ENCODE measurements at places on chromosomes 5 and 9. TPM values are rescaled to one million over a fixed set of nuclear protein-coding genes. Genes with fewer than 3 reads are reported as not detected.

LRRC26 gene
- 0.52 TPM for total RNA-seq

DNA sequence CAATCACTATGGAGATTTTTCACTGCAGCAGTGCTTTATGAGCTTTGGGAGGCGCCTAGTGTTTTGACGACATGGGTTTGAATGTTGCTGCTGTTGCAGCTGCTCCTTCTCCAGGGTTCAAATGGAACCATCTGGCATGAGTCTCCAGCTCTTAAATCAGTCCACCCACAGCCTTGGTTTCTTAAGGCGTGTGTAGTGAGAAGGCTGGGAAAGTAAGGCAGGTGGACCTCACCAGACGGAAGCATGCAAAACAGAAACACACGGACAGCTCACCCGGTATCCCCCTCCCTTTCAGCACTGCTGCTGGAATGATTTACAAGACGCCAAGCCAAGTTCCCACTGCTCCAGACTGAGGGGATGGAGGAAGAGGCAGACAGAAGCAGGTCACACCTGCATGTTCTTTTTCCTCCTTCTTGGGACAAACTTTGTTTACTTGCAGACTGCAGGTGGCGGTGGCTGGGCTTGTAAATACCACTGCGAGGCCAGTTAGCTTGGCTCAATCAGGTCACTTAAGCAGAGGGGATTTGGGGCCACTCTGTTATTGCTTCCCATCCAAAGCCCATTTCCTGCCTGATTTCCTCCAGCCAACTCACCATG lies 47.4 kb downstream of the ADAM19 start:
- no peak overlapping the region for H3K27ac ChIP-seq
- no peak overlapping the region for H3K4me3 ChIP-seq
- H3K4me1 ChIP-seq, result no peaks in the 10 kb centered on the region
- H3K36me3 ChIP-seq, result no peaks in the 10 kb centered on the region
- no peaks in the 10 kb centered on the region for H3K27me3 ChIP-seq

- H3K27ac ChIP-seq, result no peak overlapping the region
- H3K27me3 ChIP-seq, result no peaks in the 10 kb centered on the region
- H3K36me3 ChIP-seq, result no peaks in the 10 kb centered on the region
- DNase-seq, result no peak
Measured at GRCh38 chr9:99680191-99680590, 141.5 kb upstream of the NR4A3 start.

DNA sequence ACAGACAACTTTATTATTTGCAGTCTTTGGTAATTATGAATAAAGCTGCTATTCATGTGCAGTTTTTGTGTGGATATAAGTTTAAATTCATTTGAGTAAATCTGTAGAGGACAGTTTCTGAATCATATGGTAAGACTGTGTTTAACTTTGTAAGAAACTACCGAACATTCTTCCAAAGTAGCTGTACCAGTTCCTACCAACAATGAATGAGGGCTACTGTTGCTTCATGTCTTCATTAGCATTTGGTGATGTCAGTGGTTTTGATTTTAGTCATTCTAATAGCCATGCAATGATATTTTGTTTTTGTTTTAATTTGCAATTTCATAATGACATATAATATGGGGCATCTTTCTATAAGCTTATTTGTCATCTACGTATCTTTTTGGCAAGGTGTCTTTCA lies 501.3 kb upstream of the RORB start:
- no peak overlapping the region for H3K4me3 ChIP-seq
- no peak overlapping the region for H3K27ac ChIP-seq
- H3K36me3 ChIP-seq, result no peaks in the 10 kb centered on the region
- no peaks in the 10 kb centered on the region for H3K27me3 ChIP-seq
- no peak for DNase-seq

- H3K4me3 ChIP-seq, result no peak overlapping the region
- peaks cover under 1% of the 10 kb centered on the region for H3K27me3 ChIP-seq
- H3K27ac ChIP-seq, result no peak overlapping the region
- DNase-seq, result no peak
- no peaks in the 10 kb centered on the region for H3K36me3 ChIP-seq
Measured at GRCh38 chr9:134180786-134181647, 16.7 kb upstream of the RNU6ATAC start.

HSPA4 gene
- total RNA-seq, result 34.1 TPM

DNA sequence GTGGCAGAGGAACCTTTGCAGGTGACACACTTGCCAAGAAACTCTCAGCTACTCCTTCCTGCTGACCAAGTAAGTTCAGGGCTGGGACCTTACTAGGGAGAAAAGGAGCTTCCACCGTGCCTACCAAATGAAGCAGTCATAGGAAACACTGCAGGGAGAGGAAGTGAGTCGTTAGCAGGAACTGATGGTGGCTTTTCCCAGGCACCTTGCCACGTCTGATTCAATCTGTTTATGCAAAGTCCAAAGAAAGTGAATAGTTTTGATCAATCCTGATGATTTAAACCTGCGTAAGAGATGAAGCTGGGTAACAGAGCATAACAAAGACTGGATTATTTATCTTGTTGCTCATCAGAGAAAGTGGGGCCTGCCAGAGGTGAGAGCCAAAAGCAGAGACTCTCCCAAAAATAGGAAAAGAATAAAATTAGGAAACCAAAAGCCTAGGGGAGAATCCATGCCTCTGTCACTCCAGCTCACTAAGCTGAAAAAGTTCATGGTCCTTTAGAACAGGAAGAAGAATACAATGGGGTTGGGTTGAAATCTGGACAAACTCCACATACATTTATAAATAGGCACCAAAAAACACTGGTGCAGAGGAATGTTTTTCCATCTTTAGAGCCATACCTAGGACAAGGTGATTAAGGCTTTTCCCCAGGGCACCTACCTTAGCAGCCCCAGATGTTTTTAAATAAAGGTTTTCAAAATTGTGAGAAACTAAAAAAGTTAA lies 9.3 kb upstream of the PFDN1 start:
- H3K4me3 ChIP-seq, result no peak overlapping the region
- H3K27ac ChIP-seq, result no peak overlapping the region
- H3K36me3 ChIP-seq, result no peaks in the 10 kb centered on the region
- no peaks in the 10 kb centered on the region for H3K27me3 ChIP-seq
- DNase-seq, result no peak

- no peaks in the 10 kb centered on the region for H3K4me1 ChIP-seq
- no peak for DNase-seq
- H3K27ac ChIP-seq, result no peak overlapping the region
- H3K27me3 ChIP-seq, result no peaks in the 10 kb centered on the region
Measured at GRCh38 chr9:33425128-33425533, 22.3 kb downstream of the AQP3 start.

GMCL2 gene
- not detected for total RNA-seq

ST8SIA4 gene
- 1.8 TPM for total RNA-seq

GARNL3 gene
- total RNA-seq, result 3.1 TPM

PRR7 gene
- total RNA-seq, result 1.7 TPM

BNC2 gene
- total RNA-seq, result 1.4 TPM

GRCh38 chr5:176486189-176486757 lies 38.1 kb downstream of the FAF2 start:
- H3K36me3 ChIP-seq, result peaks cover 10% of the 10 kb centered on the region
- H3K27me3 ChIP-seq, result no peaks in the 10 kb centered on the region
- H3K4me3 ChIP-seq, result no peak overlapping the region
- H3K27ac ChIP-seq, result no peak overlapping the region

DNA sequence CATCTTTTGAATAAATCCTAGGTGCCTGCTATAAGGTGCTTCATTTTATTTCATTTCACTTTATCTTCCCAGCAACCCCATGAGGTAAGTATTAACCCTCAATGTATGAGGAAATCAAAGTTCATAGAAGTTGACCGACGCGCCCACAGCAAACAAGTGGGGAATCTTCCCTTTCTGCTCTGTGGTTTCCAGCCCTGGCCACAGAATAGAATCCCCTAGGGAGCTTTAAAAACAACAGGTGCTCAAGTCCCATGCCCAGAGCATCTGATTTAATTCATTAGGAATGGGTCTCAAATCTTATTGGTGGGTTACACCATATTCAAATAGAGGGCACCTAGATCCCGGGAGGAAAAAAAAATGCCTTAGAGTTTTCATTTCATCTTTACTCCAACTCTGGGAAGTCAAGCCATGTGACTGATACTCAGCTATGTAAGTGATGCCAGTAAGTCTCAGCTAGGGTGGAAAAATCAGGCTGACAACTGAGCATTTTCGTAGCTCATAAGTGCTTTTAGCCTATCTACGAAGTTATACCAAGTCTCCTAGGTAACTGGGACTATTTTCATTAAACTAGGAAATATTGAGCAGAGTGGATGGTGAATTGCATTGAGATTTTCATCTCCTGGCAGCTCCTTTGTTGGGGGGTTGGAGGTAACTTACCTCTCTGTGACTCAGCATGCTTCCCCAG lies 353.4 kb upstream of the SLC30A5 start:
- H3K27me3 ChIP-seq, result no peaks in the 10 kb centered on the region
- DNase-seq, result no peak
- H3K36me3 ChIP-seq, result no peaks in the 10 kb centered on the region
- H3K27ac ChIP-seq, result no peak overlapping the region
- no peaks in the 10 kb centered on the region for H3K4me1 ChIP-seq

TLR4 gene
- total RNA-seq, result 9.1 TPM

GRCh38 chr5:172144291-172144815 lies 43.7 kb downstream of the STK10 start:
- no peaks in the 10 kb centered on the region for H3K4me1 ChIP-seq
- H3K27ac ChIP-seq, result no peak overlapping the region
- no peaks in the 10 kb centered on the region for H3K27me3 ChIP-seq
- peak; percentile 34 for DNase-seq

CDH10 gene
- 0.61 TPM for total RNA-seq

- no peak overlapping the region for H3K4me3 ChIP-seq
- no peak overlapping the region for H3K27ac ChIP-seq
- no peaks in the 10 kb centered on the region for H3K4me1 ChIP-seq
- no peaks in the 10 kb centered on the region for H3K27me3 ChIP-seq
- DNase-seq, result no peak
Measured at GRCh38 chr9:16290169-16290568, 580.3 kb downstream of the BNC2 start.

GRCh38 chr5:43941806-43942205 lies 338.8 kb downstream of the NNT start:
- no peak overlapping the region for H3K27ac ChIP-seq
- no peak for DNase-seq
- H3K36me3 ChIP-seq, result no peaks in the 10 kb centered on the region
- H3K27me3 ChIP-seq, result no peaks in the 10 kb centered on the region
- no peaks in the 10 kb centered on the region for H3K4me1 ChIP-seq
- no peak overlapping the region for H3K4me3 ChIP-seq

DHX29 gene
- total RNA-seq, result 9.2 TPM

NR5A1 gene
- total RNA-seq, result not detected

DNA sequence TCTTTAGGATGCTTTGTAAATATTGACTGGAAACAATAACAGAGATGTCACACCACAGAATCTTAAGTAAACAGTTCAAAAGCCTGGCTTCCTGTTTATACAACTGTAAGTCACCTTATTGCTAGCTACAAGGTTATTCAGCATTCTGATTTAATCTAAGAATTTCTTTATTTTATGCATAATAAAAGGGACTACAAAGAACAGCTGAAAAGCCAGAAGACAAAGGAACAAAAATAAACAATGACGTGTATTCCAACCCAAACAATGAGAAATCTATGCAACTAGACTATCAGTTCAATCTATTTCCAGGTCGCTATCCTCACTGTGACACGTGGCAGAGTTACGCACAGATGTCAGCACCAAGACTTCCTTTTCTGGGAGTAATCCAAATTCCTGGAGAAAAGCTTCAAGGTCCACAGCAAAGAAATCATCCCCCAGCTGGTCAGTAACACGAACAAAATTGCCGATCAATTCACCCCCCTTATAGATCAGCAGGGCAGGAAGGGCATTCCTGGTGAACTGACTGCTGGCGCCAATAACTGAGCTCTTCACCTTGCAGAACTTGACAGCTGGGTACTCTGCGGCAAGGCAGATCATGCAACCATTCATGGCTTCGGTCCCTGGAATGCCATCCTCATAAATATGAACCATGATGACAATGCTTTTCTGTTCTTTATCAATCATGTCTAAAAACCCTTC lies 8.4 kb downstream of the PDCL start:
- no peak for DNase-seq

- H3K27me3 ChIP-seq, result no peaks in the 10 kb centered on the region
- H3K4me1 ChIP-seq, result no peaks in the 10 kb centered on the region
- no peaks in the 10 kb centered on the region for H3K36me3 ChIP-seq
- DNase-seq, result no peak
- no peak overlapping the region for H3K27ac ChIP-seq
Measured at GRCh38 chr9:79384501-79384900, 187.3 kb upstream of the TLE4 start.

- H3K4me1 ChIP-seq, result no peaks in the 10 kb centered on the region
- DNase-seq, result no peak
- no peak overlapping the region for H3K27ac ChIP-seq
- no peaks in the 10 kb centered on the region for H3K36me3 ChIP-seq
Measured at GRCh38 chr5:35212122-35212982, 17.9 kb downstream of the PRLR start.

DNA sequence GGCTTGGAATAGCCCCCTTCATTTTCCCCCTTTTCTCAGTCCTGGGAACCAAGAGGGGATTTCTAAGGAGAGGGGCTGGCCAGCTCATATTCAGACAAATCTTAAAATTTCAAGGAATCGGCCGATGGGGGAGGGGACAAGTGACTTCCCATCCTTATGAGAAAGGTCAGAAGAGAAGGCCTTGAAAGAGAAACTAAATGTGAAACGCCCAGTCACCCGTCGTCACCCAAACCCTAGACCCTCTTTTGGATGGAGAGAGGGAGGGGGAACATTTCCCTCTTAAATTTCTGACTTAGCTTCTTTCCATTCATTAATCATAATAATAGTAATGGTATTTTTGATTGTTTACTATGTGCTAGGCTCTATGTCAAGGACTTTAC lies 850 bp upstream of the CCL19 start:
- no peaks in the 10 kb centered on the region for H3K36me3 ChIP-seq
- no peak for DNase-seq
- no peaks in the 10 kb centered on the region for H3K27me3 ChIP-seq
- no peak overlapping the region for H3K27ac ChIP-seq
- H3K4me3 ChIP-seq, result no peak overlapping the region

DNA sequence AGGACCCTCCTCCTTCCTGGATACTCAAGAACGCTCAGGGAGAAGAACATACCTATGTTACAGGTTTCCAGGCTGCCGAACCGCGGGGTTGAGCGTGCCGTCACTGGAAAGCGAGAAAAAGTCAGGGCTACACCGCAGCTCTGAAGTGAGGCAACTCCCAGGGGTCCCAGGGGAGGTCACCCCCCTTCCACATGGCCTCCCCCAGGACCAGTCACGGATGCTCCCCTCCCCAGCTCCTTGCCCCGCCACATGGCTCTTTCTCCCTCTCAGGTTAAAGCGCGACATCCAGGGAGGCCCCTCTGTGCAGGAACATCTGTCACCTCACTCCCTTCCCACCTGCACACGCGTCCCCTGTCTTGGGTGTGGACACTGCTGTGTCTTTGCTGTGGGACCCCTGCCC lies 44.0 kb upstream of the ZNF354A start:
- no peaks in the 10 kb centered on the region for H3K36me3 ChIP-seq
- no peak overlapping the region for H3K4me3 ChIP-seq
- DNase-seq, result no peak
- no peaks in the 10 kb centered on the region for H3K4me1 ChIP-seq
- no peak overlapping the region for H3K27ac ChIP-seq

DNA sequence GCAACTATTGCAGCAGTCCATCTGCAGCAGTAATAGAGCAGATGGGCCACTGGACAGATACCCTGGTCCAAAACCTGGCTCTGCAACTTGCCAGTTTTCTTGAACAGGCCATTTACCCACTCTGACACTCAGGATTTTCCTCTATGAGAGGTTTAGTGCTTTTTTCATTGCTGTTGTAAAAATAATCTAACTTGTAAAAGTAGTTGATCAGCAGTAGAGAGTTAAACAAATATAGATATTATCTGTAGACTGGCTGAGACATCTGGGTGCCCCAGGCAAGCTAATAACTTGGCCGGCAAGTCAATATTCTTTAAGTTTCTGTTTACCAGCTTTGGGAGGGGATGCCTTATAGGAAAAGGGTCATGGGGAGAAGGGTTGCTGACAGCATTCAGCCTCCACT lies 4.1 kb downstream of the DAPK1 start:
- peaks cover 9% of the 10 kb centered on the region for H3K4me1 ChIP-seq
- no peak overlapping the region for H3K27ac ChIP-seq
- no peaks in the 10 kb centered on the region for H3K36me3 ChIP-seq
- H3K27me3 ChIP-seq, result no peaks in the 10 kb centered on the region
- no peak overlapping the region for H3K4me3 ChIP-seq

Measured in pancreas (tissue), 10 donors.